NCI-H748 treated with DMSO at 0.1 percent for 48 hours (cell line): ENCODE measurements at places on chromosomes 5 and 9.

DNA sequence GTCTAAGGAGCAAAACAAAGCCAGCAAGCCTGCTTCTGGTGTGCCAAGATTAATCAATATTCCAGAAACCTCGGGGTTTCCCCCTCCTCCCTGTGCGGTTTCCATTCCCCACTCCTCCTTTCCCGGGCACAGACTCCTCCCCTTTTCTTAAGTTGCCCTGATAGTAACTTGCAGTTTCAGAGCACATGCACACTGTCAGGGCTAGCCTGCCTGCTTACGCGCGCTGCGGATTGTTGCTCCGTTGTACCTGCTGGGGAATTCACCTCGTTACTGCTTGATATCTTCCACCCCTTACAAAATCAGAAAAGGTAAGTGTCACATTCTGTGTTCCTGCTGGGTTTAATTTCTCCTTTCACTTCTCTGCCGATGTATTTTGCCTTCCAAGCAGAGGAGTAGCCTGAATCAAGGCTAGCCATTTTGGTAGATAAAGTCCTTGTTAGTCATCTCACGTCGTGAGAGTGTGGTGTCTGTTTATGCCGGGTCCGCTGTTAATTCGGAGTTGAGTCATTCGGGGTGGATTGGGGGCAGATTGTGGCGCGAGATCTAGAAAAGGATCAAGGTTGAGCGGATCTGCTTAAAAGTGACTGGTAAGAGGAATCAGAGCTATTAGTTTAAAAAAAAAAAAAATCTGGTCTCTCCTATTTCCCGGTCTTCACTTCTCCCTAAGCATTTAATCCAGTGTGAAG, at the start of gene SLC1A3:
SLC1A3 (plus strand) TSS at position 179 of the 686 bp plus-strand sequence. CDS start 1,818 bp downstream, outside the sequence.
- DNase-seq, result no peak

DNA sequence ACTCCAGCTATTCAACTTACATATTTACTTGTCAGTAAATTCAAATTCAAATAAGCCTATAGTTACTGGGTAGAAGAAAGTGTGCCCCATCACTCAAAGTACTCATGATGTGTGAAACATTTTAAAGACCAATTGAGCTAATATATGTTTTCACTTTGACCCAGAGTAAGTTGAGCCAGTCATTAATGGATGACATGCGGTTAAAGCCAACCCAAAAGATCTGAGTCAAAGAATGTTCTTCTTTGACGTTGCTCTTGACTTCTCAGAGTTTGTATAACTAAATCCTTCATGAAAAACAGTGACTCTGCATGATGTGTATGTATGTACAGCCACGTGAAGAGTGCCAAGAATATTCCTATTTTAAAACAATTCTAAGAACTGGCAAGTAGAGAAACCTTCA, 237.4 kb downstream of the NR2F1-AS1 start:
- no peak for DNase-seq

DNA sequence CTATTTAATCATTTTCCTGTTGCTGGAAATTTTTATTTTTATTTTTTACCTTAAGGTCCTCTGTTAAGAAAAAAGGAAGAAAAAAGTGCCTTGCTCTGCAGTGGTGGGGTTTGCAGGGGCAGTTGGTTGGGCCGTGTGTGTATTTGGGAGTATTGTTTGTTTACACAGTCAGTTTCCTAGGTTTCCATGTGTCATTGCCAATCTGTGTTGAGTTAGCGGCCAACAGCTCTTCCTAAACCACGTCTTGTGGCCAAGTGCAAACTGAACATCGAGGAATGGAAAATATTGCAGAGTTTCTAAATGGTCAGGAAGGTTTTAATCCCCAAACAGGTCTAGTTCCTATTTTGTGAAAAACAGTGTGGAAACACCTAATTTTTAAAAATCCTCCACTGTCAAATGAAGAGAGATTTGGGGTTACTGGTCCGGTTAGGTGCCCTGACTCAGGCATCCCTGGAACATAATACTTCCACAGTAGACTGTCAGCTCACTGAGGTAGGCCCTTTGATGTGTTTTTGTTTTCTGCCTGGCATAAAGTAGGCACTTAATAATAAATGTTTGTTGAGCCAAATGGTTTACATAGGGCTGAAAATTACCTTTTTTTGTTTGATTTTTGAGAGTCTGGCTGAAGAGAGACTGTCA, 37.0 kb downstream of the MAMDC2 start:
- DNase-seq, result peak; percentile 94

DNA sequence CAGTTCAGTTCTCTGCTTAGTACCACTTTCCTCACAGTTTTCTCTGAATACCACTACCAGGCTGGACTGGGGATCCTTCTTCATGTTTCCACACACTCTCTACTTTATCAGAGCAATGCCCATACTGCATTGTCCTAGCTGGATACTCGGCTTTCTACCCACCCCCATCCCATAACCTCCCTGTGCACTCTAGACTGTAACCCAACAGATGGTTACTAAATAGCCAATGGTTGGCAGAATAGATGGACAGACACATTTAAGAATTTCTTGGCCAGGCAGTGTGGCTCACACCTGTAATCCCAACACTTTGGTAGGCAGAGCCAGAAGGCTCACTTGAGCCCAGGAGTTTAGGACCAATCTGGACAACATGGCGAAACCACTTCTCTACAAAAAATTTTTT, 22.8 kb downstream of the CDK5RAP2 start:
- no peak for DNase-seq

DNA sequence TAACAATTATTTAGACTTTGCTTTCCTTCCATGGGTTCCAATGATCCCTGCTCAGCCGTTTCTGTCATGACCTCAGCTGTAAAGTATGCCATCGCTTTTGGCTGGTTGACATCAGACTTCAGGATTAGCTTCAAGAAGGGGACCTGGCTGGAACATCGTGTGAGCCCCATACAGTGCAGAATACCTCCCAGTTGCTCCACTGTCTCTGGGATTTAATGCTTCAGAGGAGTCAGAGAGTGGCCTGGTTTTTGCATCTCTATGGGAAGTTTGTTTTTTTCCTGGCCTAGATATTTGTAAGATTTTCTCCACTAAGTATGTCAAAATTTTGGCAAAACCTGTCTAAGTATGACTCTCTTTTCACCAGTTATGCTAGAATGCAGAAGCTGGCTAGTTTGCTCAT, 216.9 kb downstream of the GABBR2 start:
- no peak for DNase-seq

DNA sequence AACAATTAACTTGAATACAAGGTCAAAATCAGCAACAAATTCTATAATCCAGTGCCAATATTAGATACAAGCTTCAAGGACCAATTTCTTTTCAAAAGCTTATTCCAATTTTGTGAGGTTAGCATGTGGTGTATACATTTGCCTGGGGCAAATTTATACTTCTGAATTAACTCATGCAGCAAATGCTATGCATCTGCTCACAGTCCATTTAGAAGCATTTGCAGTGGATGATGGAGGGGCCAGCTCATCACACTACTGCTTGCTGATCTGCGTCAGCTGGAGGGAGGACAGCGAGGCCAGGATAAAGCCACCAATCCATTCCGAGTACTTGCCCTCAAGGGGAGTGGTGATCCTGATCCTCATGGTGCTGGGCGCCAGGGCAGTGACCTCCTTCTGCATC, 474.3 kb upstream of the KIF2A start:
- no peak for DNase-seq

GRCh38 chr5:137215261-137215660, 283.9 kb downstream of the SPOCK1 start:
- no peak for DNase-seq

DNA sequence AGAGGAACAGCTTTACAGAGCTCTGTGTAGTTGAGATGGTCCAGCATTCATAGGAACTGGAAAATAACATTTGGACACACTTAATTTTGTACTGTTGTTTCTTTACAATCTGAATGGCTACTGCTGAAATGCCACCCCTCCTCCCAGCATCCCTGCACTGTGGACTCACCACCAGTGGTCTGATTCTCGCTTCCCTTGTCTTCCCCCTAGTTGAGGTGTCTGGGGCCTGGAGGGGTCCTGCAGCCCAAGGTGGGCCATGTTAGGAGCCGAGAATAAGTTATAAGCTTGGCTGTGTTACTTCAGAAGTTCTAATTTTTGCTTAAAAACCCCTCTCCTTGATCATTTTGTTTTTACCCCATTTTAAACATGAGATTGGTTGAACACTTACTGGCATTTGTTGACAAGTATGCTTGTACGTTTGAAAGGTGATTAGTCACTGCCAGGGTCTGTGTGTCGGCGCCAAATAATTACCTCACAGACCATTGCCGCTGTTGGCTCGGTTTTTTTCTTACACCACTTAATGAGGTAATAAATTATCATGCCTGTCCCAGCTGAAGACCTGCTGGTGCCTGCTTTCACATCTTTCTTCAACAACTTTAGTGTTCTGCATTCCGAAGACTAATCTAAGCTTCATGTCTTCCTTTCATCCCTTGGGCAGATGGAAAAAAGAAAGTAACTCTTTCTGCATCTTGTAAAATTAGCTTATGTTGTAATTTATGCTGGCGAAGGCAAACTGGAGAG, 65.8 kb downstream of the MCCC2 start:
- no peak for DNase-seq

DNA sequence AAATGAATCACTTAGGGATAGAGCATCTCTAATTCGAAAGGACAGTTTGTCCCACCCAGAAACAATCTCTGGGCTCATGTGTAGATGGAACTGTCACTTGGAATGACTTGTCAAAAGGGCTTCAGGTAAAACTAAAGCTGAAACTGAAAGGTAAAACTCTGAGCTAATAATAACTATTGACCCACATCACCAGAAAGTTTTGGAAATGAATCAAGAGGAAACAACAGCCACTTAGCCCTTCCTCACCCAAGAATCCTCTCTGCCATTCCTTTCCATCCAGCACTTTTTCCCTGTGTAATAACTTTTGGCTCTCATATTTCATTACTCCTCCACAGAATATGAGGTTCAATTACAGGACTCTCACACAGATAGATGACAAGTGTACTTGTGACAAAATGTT, 14.0 kb upstream of the GLRX start:
- DNase-seq, result no peak

DNA sequence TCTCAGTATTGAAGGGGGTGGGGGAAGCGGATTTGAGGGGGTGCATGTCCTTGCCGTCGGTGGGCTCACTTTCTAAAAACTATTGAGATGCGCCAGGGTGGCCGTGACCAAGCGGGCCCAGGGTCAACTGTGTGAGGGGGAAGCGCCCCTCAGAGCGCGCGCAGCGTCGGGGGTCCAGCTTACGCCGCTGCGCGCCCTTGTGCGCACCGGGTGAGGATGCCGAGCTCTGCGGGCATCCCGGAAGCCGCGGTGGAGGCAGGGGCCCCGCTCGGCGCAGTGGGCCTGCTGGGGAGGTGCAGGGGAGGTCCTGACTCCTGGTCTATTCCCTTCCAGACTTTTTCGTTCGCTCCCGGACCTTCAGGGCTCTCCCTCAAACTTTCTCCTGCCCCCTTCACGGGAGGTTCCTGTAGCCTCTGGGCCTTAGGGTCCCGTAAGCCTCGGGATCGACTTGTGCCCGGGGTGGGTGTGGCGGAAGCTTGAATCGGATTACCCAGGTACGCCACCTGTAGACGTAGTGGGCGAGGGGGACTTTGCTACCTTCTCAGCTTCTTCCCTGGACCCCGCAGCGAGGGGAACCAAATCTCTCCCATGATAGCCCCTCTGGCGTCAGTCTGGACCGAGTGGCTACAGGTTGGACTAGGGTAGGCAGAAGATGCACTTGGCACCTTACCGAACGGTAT, 2.5 kb upstream of the PRDM6 start:
- DNase-seq, result no peak

GRCh38 chr5:151248651-151249050, 4.3 kb upstream of the GM2A start:
- DNase-seq, result no peak

DNA sequence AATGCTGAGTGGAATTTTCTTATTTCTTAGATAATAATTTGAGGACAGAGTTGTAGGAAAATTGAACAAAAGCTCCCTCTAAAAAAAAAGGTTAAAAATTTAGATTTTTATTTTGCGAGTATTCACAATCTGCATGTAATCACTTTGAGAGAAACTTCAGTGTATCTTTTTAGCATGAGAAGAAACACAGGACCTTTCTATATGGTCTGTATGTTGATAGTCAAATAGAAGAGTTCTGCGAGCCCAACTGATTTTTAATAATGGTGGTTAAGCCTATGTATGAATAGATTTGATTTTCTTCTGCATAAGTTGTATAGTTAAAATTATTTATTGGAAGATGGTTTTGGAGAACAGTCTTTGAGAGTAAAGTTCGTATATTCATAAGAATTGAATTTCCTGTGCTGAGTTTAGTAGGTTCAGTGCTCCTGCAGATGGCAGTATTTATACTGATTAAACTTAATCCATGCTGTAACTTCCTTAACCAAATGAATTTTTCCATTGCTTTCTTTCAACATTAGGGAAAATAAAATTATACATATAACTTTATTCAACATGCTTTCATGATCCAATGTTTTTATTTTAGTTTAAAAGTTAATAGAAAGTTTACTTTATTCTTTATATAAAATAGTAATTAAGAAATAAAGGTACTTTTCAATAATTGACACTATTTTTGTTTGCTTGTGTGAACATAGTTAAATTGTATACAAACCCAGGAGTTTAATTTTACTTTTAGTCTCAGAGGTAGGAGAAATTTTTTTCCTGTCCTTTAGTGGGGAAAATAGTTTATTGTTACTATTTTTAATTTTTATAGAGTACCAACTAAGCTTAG, 19.6 kb downstream of the TCERG1 start:
- no peak for DNase-seq

- no peak for DNase-seq
Measured at GRCh38 chr5:121313886-121314285, 537.8 kb upstream of the FTMT start.

DNA sequence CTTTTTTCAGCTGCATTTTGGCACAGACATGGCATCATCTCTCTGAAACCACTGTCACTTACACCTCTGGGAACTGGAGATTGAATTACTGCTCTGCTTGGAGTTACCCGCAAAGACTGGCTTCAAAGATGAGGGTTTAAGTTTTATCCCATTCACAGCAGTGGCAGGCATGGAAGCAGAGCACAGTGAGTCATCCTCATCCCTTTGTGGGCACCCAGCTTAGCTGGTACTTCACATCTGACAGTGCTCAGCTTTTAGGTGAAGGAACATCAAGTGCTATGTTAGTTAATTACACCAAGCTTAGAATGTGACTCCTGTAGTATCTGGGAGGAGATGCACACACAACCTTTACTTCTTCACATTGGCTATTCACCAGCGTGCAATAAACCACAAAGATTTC, 24.8 kb upstream of the ALDH1A1 start:
- no peak for DNase-seq
